HepG2 (cell line): ENCODE measurements at places on chromosomes 11 and 22. TPM values are rescaled to one million over a fixed set of nuclear protein-coding genes. Genes with fewer than 3 reads are reported as not detected.

The GRK2 gene
- total RNA-seq, result 26.3 and 31.3 TPM in 2 replicates

The C11orf87 gene
- total RNA-seq, result not detected in 2 replicates

The C11orf86 gene
- 0.11 and 0.17 TPM in 2 replicates for total RNA-seq

The FIBIN gene
- total RNA-seq, result not detected in 2 replicates

The DDIAS gene
- 13.0 and 23.5 TPM in 2 replicates for total RNA-seq

The ACTN3 gene
- 0.04 TPM in 1 of 2 replicates, not detected in the other for total RNA-seq

The AP5B1 gene
- total RNA-seq, result 3.8 and 4.4 TPM in 2 replicates

DNA sequence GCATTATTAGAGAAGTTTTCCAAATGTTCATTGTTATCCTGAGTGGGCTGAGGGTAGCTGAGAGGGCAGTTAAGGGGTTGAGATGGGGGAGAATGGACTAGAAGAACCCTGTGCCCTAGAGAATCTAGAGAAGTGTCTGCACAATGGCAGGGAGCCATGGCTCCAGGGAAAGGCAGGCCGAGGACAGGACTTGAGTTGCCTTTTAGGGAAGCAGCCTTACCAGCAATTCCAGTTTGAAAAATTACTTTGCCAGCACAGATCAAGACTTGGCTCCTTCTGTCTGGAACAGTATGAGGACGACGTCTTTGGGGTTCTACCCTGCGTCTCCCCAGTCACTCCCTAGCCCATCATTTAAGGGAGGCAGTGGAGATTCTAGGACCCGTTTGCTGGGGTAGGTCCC is 25.7 kb upstream of the MICAL3 start:
- DNase-seq, result no peak

DNA sequence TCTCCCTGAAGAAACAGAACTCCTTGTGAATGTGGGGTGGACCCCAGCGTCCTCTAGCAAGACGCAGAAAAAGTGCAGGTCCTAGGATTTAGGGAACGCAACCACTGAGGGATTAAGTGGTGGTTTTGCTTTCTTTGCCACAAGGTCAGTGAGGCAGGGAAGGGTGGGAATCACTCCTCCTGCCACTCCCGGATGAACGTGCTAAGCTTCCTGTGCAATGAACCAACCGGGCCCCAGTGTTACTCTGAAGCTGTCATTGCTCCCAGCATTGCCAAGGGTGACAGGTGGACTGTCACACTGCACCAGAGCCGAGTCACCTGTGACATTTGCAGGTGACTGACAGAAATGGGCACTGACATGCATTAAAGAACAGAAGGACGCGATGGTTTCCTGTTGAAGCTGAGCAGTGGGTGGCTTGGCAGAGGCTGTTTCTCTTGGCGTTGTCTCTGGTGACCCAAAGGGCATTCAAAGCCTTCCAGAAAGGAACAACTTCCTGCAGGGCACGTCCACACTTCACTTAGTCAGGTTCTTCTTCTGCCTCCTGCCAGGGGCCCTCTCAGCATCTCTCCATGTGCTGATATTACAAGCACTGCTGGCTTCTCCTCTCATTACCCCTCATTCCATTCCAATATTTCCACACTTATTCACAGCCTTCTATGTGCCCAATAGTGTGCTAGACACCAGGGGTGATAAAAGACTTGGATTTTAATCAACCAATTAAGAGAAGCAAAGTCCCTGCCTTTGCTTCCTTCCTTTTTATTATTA is 9.7 kb downstream of the KIRREL3 start:
- no peak for DNase-seq

DNA sequence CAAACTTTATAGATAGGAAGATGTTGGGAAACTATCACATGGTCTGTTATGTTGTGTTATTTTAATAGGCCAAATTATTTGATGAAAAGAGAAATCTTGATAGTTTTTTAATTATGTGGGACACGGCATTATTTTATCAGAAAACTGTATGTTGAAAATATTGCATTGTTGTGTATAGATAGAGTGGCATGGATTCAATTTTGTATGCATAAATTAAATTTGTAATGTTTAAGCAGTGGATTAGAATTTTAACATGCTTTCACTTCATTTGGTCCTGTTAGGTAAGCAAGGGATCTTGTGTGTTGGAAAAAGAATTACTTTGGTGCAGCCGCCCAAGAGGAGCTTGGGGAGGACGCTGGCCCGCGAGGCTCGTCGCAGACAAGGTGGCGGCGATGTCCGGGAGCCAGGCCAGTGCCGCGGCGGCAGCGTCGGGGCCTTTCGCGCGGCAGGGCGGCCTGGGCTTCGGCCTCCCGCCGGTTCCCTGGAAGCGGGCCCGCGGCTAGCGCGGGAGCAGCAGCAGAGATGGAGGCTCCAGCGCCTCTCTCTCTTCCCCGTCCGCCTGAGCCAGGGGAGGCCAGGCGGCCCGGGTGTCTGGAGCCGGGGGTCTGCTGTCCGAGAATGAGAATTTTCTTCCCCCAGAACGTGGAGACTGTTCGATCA is 82.7 kb downstream of the GGT1 start:
- DNase-seq, result no peak

DNA sequence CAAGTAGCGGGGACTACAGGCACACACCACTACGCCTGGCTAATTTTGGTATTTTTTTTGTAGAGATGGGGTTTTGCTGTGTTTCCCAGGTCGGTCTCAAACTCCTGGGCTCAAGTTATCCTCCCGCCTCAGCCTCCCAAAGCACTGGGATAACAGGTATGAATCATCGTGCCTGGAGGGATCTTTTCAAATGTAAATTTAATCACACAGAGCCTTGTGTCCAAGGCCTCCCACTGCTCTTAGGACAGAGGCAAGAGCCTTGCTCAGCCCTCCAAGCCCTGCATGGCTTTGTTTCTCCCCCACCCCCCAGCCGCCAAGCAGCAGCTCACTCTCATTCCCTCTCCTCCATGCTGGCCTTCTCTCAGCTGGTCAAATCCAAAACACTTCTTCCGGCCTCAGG is 75.3 kb upstream of the CREB3L1 start:
- no peak for DNase-seq

- no peak for DNase-seq
These were observed 136.2 kb downstream of the OSBP2 start for GRCh38 chr22:30830907-30831306.

- DNase-seq, result peak; percentile 15
These were observed 100.2 kb upstream of the GAL start for GRCh38 chr11:68584097-68584496.

- no peak for DNase-seq
These were observed 44.8 kb upstream of the SMCO4 start for GRCh38 chr11:93587858-93588581.

GRCh38 chr11:12150831-12151382 is 40.5 kb downstream of the MICAL2 start:
- DNase-seq, result no peak

GRCh38 chr11:120704256-120704750 is 192.8 kb downstream of the GRIK4 start:
- no peak for DNase-seq

GRCh38 chr11:64767344-64768299 is 7.8 kb upstream of the PYGM start:
- peak; percentile 67 for DNase-seq

DNA sequence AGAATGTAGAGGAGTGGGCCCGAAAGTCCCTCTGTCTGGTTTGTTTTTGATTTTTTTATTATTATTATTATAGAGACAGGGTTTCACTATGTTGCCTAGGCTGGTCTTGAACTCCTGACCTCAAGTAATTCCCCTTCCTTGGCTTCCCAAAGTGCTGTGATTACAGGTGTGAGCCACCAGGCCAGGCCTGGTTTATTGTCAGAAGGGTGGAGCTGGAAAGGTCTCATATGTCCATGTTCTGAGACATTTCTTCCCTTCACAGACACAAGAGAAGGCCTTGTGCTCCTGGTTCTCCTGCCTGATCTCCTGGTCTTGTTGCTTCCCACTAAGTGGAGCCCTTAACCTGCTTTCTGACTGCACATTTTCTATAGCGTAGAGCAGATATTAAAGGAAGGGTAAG is 46.0 kb upstream of the CLPB start:
- DNase-seq, result no peak
